ENCODE measurements at places on chromosomes 2 and 18. TPM values are rescaled to one million over a fixed set of nuclear protein-coding genes. Genes with fewer than 3 reads are reported as not detected.

B3GNT2 gene
- 21.9 TPM for total RNA-seq

POTEE gene
- total RNA-seq = not detected

ANO7 gene
- 2.2 TPM for total RNA-seq

- H3K4me1 ChIP-seq = peaks cover 64% of the 10 kb centered on the region
- DNase-seq = no peak
- H3K36me3 ChIP-seq = no peaks in the 10 kb centered on the region
- peak overlapping the region; percentile 16 for H3K27ac ChIP-seq
Measured at GRCh38 chr18:63302220-63302619, 17.3 kb downstream of the BCL2 start.

DNA sequence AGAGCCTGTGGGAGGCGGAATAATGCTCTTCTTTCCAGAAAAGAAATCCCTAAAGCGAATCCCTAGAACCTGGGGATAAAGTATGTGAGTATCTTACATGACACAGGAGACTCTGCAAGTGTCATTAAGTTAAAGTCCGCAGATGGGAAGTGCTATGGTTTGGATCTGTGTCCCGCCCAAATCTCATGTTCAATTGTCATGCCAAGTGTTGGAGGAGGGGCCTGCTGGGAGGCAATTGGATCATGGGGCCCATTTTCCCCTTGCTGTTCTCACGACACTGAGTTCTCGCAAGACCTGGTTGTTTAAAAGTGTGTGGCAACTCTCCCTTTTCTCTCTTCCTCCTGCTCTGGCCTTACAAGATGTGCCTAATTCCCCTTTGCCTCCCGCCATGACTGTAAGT is 207.8 kb downstream of the MYT1L start:
- H3K27me3 ChIP-seq = peaks cover 20% of the 10 kb centered on the region
- DNase-seq = no peak
- no peak overlapping the region for H3K27ac ChIP-seq
- no peak overlapping the region for H3K4me3 ChIP-seq
- H3K4me1 ChIP-seq = no peaks in the 10 kb centered on the region

DNA sequence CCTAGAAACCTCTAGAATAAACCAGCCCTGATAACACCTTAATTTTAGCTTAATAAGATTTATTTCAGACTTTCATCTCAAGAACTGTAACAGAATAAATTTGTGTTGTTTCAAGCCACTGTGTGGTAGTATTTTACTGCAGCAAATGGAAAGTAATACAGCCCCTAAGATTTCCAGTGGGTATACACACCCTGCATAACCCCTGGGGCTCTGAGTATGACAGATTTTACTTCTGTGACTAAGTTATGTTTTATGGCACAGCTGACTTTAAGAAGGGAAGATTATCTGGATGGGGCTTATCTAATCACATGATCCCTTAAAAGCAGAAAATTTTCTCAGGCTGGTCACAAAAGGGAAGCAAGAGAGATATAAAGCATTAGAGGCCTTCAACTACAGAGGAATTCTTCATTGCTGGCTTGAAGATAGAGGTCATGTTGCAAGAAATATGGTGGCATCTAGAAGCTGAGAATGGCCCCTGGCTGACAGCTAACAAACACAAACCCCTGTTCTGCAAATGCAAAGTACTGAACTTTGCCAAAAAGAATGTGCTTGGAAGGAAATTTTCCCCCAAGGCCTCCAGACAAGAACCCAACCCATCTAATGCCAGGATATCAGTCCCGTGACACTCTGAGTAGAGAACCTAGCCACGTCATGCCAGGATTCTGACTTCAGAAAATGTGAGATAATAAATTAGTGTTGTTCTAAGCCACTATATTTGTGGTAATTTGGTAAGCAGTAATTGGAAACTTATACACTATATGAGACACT is 67.8 kb upstream of the SLC9A2 start:
- no peaks in the 10 kb centered on the region for H3K36me3 ChIP-seq
- H3K27ac ChIP-seq = no peak overlapping the region
- no peak overlapping the region for H3K4me3 ChIP-seq

DNA sequence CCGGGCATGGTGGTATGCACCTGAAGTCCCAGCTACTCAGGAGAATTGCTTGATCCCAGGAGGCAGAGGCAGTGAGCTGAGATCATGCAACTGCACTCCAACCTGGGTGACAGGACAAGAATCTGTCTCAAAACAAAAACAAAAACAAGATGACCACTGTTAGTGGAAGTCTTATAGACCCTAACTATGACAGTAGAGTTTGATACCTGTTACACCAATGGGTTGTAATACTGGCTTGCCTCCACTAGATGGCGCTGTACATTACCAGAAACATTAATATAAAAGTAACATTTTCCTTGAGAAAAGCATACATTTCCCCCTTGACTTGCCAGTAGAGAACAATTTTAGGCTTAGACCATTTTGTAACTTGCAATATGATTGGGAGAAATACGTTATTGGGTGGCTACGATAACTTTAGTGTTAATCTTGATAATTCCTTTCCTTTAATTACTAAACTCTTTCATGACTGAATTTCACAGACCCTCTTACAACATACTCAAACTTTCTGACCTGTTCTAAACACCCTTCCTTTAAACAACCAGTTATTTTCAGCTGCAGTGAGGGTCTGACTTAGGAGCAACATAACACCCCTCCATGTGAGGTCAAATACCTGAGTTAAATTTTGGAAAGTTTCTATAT is 19.5 kb downstream of the SLC25A52 start:
- H3K4me1 ChIP-seq = no peaks in the 10 kb centered on the region
- no peak overlapping the region for H3K27ac ChIP-seq
- DNase-seq = peak; percentile 20
- H3K36me3 ChIP-seq = no peaks in the 10 kb centered on the region

DNA sequence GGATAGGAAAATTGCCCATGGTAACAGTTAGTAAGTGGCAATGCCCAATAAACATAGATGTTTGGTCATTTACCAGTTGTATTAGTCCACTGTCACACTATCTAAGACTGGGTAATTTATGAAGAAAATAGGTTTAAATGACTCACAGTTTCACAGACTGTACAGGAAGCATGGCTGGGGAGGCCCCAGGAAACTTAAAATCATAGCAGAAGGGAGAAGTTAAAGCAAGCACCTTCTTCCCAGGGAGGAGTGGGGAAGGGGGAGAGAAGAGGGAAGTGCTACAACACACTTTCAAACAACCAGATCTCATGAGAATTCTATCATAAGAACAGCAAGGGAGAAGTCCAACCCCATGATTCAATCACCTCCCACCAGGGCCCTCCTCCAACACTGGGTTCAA is 23.4 kb downstream of the NR4A2 start:
- no peak overlapping the region for H3K27ac ChIP-seq
- no peak for DNase-seq
- no peaks in the 10 kb centered on the region for H3K27me3 ChIP-seq
- no peak overlapping the region for H3K4me3 ChIP-seq
- H3K36me3 ChIP-seq = no peaks in the 10 kb centered on the region
- H3K4me1 ChIP-seq = no peaks in the 10 kb centered on the region

DNA sequence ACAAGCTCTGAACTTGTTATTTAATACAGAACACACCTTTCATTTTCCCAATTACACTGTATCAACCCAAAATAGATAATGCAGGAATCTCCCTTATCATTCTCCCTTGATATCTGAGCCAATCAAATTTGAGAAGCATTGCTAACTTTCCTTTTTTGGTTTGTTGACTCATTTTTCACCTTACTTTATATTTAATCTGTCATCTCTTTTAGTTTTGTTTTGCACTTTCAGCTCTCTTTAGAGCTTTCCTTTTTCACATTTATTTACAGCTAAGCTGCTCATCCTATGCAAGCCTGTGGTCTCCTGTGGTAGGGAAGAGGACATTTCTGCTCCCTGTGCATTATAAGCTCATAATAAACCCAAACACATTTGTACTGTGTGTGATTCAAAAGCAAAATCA is 50.1 kb downstream of the ITGAV start:
- no peak for DNase-seq
- H3K4me1 ChIP-seq = no peaks in the 10 kb centered on the region
- H3K27ac ChIP-seq = no peak overlapping the region

DNA sequence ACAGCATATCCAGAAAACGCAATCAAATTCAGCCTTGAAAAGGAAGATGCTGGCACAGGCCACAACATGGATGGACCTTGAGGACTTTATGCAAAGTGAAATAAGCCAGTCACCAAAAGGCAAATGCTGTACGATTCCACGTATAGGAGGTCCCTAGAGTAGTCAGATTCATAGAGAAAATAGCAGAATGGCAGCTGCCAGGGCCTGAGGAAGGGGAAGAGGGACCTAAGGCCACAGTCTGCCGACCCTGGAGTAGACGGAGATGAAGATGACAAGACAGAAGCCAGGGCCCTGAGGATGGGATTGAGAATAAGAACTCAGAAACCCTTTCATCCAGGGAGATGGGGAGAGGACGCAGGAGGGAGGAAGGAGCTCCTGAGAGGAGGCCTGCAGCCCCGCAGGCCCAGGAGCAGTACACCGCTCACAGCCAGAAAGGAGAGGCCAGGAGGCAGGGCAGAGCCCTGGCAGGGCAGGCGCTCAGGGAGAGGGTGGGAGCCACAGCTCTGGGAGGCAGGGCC is 8.1 kb upstream of the MTERF4 start:
- H3K36me3 ChIP-seq = no peaks in the 10 kb centered on the region
- no peak for DNase-seq
- no peaks in the 10 kb centered on the region for H3K4me1 ChIP-seq
- no peak overlapping the region for H3K4me3 ChIP-seq
- no peaks in the 10 kb centered on the region for H3K27me3 ChIP-seq
- H3K27ac ChIP-seq = no peak overlapping the region

GRCh38 chr2:52828112-52828511 is 939.5 kb upstream of the CHAC2 start:
- no peaks in the 10 kb centered on the region for H3K27me3 ChIP-seq
- H3K27ac ChIP-seq = no peak overlapping the region
- H3K4me1 ChIP-seq = no peaks in the 10 kb centered on the region
- no peaks in the 10 kb centered on the region for H3K36me3 ChIP-seq
- DNase-seq = no peak

GRCh38 chr2:233033672-233034071 is 1.2 kb downstream of the NEU2 start:
- H3K4me3 ChIP-seq = no peak overlapping the region
- H3K36me3 ChIP-seq = no peaks in the 10 kb centered on the region
- H3K27me3 ChIP-seq = no peaks in the 10 kb centered on the region
- H3K27ac ChIP-seq = no peak overlapping the region

- no peaks in the 10 kb centered on the region for H3K27me3 ChIP-seq
- DNase-seq = peak; percentile 19
- H3K4me1 ChIP-seq = no peaks in the 10 kb centered on the region
- H3K4me3 ChIP-seq = peak overlapping the region; percentile 13
Measured at GRCh38 chr2:6820903-6821584, 44.7 kb downstream of the CMPK2 start.

- H3K36me3 ChIP-seq = no peaks in the 10 kb centered on the region
- H3K4me1 ChIP-seq = no peaks in the 10 kb centered on the region
- no peak for DNase-seq
- no peaks in the 10 kb centered on the region for H3K27me3 ChIP-seq
Measured at GRCh38 chr2:138028538-138028937, 64.3 kb downstream of the HNMT start.

- H3K27ac ChIP-seq = no peak overlapping the region
- H3K27me3 ChIP-seq = no peaks in the 10 kb centered on the region
- no peaks in the 10 kb centered on the region for H3K36me3 ChIP-seq
- H3K4me3 ChIP-seq = no peak overlapping the region
- no peaks in the 10 kb centered on the region for H3K4me1 ChIP-seq
Measured at GRCh38 chr18:68494802-68495581, 219.9 kb downstream of the TMX3 start.

- no peak for DNase-seq
- H3K4me1 ChIP-seq = peaks cover 35% of the 10 kb centered on the region
- no peak overlapping the region for H3K4me3 ChIP-seq
- no peaks in the 10 kb centered on the region for H3K36me3 ChIP-seq
Measured at GRCh38 chr2:207288628-207289027, 122.9 kb upstream of the KLF7 start.

DNA sequence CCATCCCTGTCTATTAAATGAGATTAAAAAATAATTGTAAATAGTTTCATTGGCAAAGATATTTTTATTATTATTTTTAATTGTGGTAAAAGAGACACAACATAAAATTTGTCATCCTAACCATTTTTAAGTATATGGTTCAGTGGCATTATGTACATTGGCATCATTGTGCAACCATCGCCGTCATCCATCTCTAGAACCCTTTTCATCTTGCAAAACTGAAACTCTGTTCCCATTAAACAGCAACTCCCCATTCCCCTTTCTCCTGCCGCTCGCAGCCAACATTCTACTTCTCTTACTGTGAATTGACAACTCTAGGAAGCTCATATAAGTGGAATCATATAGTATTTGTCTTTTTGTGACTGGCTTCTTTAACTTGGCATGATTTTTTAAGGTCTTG is 25.3 kb downstream of the LAMA3 start:
- no peak overlapping the region for H3K27ac ChIP-seq
- no peak for DNase-seq
- no peaks in the 10 kb centered on the region for H3K36me3 ChIP-seq
- H3K4me1 ChIP-seq = no peaks in the 10 kb centered on the region
- H3K27me3 ChIP-seq = no peaks in the 10 kb centered on the region
- no peak overlapping the region for H3K4me3 ChIP-seq

- H3K27me3 ChIP-seq = no peaks in the 10 kb centered on the region
- no peak overlapping the region for H3K27ac ChIP-seq
- no peaks in the 10 kb centered on the region for H3K36me3 ChIP-seq
- H3K4me1 ChIP-seq = no peaks in the 10 kb centered on the region
- H3K4me3 ChIP-seq = no peak overlapping the region
Measured at GRCh38 chr2:158815658-158816057, 20.5 kb downstream of the DAPL1 start.

GRCh38 chr2:127161176-127162136 is 54.5 kb upstream of the BIN1 start:
- no peak for DNase-seq
- H3K4me1 ChIP-seq = no peaks in the 10 kb centered on the region
- H3K36me3 ChIP-seq = no peaks in the 10 kb centered on the region

Data from heart right ventricle (tissue), 16 donors.